ENCODE measurements at places on chromosomes 16 and 17. TPM values are rescaled to one million over a fixed set of nuclear protein-coding genes. Genes with fewer than 3 reads are reported as not detected.
A peak's percentile ranks its signal among the peaks of the same experiment; 100 is the strongest.

DNA sequence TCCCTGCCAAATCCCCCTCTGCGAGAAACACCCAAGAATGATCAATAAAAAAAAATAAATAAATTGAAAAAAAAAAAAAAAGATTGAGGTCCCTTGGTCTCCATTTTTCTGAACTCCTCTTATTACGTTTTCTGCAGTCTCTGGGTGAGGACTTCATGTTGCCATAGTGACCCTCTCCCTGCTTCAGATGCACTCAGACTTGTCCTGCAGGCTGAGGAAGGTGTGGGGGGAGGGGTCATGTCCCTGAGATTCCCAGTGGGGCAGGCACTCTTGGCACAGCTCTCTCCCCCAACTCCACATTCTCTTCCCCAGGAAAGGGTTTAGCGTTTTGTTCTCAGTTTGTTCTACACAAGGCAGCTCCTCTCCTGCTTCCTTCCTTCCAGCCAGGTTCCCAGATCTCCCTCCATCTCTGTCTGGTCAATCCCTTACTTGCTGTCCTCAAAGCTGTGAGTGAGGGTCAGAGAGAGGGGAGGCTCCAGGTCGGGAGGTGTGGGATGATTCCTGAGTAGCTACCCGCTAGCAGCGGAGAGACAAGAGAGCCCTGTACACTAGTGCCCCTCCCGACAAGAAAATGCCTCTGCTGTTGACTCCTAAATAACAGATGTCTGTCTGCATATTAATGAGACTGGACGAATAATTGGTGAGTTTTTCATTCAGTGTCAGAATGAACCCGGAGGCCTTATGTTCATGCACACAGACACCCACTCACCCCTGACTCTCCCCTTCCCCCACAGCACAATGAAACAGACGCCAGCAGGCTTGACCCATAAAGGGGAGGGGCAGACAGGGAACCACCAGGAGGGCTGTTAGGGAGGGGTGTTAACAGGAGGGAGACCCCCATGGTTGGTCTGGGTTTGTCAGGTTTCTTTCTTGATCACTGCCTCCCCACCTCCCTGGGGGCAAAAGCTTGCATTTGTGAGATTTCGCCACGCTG lies 9.2 kb downstream of the RND2 start:
- DNase-seq, result peak; percentile 62

- peak; percentile 88 for DNase-seq
Measured at GRCh38 chr17:42193969-42194899, at the start of gene GHDC. Gene GHDC, minus strand, starts transcription at chr17:42194494. Its CDS starts 913 bp downstream, at chr17:42193581.

DNA sequence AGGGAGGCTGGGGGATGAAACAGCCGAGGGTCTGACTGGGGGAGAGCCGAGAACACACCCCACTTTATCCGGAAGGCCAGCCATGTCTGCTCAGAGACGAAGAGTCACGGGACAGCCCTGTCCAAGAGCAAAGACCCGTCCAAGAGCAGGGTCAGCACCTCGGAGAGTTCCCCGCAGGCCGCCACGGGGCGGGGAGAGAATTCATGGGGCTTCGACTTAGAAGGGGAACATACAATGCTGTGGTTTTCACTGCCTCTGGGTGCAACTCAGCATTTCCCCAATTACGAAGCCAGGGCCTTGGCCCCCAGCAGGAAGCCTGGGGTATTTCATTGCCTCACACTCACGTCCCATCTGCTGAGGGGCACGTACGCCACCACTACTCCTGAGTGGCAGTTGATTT lies 59.3 kb downstream of the JPH3 start:
- peak; percentile 94 for DNase-seq

DNA sequence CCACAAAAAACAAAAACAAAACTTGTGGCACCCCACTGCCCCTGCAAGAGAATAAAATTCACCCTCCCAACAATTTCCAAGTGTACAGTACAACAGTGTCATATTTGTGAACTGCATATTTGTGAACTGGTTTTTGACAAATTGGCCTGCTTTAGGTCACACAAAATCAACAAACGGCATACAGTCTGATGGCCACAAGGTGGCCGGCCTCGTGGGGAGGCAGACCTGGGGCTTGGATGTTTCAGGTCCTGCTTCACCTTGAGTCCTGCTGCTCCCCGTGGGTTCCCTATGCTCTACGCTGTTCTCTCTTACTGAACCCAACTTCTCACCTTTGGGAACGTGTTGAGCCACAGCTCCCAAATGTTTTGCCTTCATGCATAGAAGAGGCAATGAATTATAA lies 102.2 kb downstream of the CDK5R1 start:
- DNase-seq, result peak; percentile 67

DNA sequence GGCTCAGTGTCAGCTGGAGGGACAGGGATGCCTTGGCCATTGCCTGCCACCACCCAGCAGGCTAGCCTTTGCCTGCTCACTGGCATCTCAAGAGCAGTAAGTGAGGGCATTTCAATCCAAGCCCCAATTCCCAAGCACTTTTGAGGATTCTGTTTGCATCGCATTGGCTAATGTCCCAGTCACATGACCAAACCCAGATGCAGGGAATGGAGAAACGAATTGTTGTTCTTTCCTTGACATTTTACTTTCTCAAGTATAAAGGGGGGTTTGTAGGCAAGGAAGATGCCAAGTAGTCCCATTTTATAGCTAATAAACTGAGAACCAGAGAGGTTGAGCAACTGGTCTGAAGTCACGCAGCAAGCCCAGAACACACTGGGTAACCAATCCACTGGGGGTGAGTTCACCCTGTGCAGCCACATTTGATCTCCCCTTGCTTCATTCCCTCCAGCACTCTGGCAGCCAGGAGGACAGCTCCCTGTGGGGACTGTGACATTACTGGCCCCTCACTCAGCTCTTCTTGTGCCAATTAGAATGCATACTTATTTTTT lies 193.8 kb upstream of the CACNG3 start:
- no peak for DNase-seq

DNA sequence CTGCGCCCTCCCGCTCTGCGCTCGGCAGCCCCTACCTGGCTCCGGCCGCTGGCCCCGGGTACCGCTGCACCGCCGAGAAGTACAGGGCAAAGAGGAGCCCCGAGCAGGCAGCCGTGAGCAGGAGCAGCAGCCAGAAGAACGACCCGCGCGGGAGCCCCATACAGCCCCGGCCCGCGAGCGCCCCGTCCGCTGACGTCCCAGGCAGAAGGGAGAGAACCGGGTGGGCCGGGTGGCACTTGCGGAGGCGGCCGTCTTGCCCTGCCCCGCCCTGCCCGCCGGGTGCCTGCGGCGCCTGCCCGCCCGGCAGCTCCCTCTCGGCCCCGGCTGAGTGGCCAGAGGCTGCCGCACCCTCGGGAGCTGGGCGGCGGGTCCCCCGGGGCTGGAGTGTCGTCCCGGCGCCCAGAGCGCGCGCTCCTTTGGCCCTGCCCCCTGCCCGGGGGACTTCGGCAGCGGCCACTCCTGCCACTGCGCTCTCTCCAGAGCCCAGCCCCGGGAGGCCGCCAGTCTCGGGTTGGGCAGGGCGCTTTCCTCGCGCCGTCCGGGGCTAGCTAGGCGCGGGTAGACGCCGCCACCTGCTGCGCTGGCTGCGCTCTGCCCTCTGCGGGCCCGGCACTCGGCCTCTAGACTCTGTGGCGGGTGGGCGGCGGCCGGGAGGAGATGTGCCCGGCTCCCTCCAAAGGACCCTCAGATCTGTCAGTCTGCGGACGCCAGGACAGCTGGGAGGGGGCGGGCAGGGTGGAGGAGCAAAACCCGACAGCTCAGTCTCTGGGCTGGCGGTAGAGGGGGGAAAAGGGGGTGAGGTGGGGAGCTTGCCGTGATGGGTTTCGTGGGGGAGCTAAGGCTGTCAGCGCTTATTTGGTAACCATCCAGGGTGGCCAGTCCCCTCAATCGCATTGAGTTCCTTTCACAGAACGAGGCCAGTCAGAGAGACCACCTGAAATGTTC lies at the start of gene ST6GALNAC2:
Gene ST6GALNAC2 (minus strand): TSS at position 212 of the 945 bp plus-strand sequence. CDS start 52 bp downstream, at position 160.
- peak; percentile 84 for DNase-seq

- no peak for DNase-seq
Measured at GRCh38 chr16:19254611-19255010, 30.9 kb upstream of the CLEC19A start.

GRCh38 chr17:72414967-72415853 lies 294.4 kb downstream of the SOX9 start:
- DNase-seq, result no peak

- no peak for DNase-seq
Measured at GRCh38 chr17:15883617-15884111, 61.3 kb upstream of the ADORA2B start.

DNA sequence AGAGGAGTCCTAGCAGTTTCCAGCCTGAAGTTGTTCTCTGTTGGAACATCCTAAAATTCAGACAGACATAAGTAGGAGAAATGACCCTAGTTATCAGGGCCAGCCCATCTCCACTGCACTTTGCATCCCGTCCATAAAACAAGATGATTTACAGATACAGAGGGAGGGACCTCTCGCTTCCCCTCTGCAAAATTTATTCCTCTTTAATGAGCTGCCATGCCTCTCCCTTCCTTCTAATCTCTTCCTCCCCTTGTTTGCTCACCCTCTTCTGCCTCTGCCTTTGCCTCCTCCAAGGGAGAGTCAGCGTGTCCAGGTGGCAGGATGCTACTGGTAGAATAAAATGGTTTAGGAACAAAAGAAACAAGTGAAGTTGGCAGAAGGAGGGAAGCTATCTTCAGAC lies 351.3 kb downstream of the SOX9 start:
- no peak for DNase-seq

DNA sequence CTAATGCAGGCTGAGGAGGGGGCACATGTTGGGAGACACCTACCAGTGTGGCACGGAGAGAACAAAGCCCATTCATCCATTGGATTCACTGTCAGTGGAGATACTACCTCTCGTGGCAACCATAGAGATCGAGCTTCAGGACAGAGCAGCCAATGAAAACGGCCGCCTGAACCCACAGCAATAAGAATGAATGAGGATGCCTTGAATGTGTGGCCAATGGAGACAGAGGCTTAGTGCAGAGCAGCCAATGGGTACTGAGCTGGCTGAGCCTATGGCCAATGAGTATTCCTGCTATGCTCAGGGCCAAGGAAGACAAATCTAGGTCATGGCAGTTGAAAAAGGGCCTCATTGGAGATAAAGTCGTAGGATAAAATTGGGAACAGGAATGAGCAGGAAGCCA lies 10.9 kb downstream of the ARHGEF15 start:
- peak; percentile 66 for DNase-seq

DNA sequence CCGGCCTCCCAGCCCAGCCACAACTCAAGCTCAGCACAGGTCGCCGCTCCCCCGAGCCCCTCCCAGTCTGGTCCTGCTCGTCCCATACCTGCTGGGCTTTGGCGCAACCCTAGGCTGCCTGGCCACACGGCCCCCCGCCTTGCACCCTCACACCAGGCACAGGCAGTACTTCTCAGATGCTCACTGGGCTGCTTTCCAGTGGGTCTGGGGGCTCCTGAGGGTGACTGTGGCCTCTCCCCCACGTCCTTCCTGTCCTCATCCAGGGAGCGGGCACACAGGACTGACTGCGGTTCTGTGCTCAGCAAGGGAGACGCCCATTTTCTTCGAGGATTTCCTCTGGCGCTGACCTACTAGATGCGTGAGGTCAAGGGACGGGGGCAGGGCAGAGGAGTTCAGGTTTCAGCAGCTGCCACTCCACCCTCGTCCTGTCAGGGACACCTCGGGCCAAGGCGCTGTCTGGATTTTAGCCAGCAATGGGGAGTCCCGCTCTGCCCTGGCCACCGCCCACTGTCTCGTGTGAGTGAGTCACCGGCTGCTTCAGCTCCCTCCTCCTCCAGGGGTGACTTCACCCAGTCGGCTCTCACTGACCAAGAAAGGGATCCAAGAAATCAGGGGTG lies 115.8 kb downstream of the NPIPB11 start:
- DNase-seq, result peak; percentile 85

- no peak for DNase-seq
Measured at GRCh38 chr16:11078812-11079459, 134.6 kb downstream of the CLEC16A start.

DNA sequence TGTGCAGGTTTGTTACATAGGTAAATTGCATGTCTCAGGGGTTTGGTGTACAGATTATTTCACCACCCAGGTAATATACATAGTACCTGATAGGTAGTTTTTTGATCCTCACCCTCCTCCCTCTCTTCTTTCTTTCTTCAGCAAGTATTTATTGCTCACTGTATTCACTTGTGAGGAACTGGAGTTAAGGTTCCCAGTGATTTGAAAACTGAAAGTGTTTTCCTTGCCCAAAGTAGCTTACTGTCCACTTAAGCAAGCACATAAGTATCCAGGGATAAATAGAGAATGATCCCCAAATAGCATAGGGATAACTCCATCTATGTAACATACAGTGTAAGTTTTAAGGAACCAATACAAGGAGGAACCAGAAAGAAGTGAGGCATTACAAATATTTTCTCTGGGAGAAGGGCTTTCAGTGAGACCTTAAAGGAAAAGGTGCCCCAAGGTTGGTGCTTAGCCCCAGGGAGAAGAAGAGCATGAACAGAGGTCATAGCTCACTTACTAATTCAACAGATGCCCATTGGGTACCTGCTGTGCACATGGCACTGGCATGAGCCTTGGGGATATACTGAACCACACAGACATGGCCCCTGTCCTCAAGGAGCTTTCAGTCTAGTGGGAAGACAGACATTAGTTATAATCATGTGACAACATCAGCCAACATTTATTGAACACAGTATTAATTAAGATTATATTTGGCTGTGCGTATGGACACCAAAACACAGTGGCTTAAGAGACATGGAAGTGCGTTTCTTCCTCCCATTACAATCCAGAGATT lies 17.0 kb downstream of the MYL4 start:
- no peak for DNase-seq

DNA sequence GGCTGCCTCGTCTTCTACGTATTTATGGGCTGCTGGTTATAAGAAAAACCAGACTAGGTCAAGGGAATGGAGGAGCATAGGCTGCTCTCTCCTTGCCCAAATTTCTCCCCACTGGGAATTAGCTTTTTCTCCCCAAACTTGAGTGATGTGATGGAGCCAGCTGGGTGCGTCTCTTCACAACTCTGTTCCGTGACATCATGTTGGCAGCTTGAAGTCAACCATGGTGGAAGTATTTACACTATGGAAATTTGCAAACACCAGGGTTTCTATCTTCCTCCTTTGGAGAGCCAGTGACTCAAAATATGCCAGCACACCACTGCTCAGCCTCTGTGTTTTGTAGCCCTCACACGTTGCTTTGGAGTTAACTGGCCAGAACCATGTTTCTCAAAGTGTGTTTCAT lies 78.1 kb downstream of the OR1D5 start:
- DNase-seq, result no peak

- DNase-seq, result peak; percentile 74
Measured at GRCh38 chr16:1182316-1182671, 29.4 kb downstream of the CACNA1H start.

DNA sequence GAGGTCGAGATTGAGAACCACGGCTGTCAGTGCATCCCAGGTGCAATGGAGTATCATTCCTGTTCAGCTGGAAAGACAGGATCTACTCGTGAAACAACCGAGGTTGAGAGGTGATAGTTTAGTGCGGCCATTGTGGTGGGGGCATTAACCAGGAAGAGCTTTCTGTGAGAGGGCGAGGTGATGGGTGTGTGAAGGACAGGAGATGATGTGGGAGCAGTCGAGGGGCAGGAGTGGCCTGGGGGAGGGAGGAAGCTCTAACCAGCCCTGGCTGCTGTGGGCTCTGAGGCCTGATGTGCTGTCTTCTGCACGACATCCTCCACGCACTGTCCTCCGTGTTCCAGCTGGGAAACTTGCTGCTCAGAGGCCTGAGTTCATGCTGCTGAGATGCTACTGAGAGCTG lies 22.0 kb downstream of the GOSR2 start:
- DNase-seq, result no peak

Gene ELMO3
- total RNA-seq, result 10.4 TPM

Gene ACACA
- 55.4 TPM for total RNA-seq

Gene PIK3R6
- 0.14 TPM for total RNA-seq

Gene PYY
- 1.8 TPM for total RNA-seq
